ENCODE measurements at places on chromosomes 4 and X. TPM values are rescaled to one million over a fixed set of nuclear protein-coding genes. Genes with fewer than 3 reads are reported as not detected.

- no peaks in the 10 kb centered on the region for H3K27me3 ChIP-seq
- no peaks in the 10 kb centered on the region for H3K4me1 ChIP-seq
- H3K36me3 ChIP-seq, result no peaks in the 10 kb centered on the region
- H3K27ac ChIP-seq, result no peak overlapping the region
Observed at GRCh38 chr4:146343199-146343598, 128.9 kb downstream of the REELD1 start.

DNA sequence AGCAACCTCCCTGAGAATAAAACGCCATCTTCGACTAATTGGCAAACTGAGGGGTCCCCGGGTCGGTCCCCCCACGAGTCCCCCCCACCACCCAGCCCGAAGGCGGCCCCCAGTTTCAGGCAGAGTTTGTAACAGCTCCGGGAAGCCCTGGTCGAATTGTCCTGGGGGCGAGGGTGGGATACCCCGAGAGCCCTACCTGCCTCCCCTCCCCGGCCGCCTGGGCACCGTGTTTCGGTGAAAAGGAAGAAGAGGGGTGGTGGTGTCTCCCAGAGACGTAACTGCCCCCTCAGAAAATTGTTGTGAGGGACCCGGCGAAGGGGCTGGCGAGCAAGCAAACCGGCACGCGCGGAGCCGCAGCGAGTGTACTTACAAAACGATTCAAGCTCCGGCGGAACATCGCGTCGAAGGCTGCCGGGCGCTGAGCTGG is 1.2 kb downstream of the ATP11C start:
- no peak for DNase-seq
- H3K4me1 ChIP-seq, result no peaks in the 10 kb centered on the region
- peak overlapping the region; percentile 64 for H3K27ac ChIP-seq
- no peaks in the 10 kb centered on the region for H3K36me3 ChIP-seq

GRCh38 chr4:19214591-19215186 is 1037.0 kb upstream of the SLIT2 start:
- no peak overlapping the region for H3K4me3 ChIP-seq
- no peak for DNase-seq
- H3K4me1 ChIP-seq, result no peaks in the 10 kb centered on the region
- no peak overlapping the region for H3K27ac ChIP-seq
- no peaks in the 10 kb centered on the region for H3K27me3 ChIP-seq

CPLX1 gene
- total RNA-seq, result 2.3 TPM

- H3K4me3 ChIP-seq, result no peak overlapping the region
Observed at GRCh38 chr4:141783770-141784169, 147.4 kb downstream of the IL15 start.

- no peak overlapping the region for H3K4me3 ChIP-seq
- no peak for DNase-seq
- H3K27ac ChIP-seq, result no peak overlapping the region
- H3K36me3 ChIP-seq, result peaks cover 90% of the 10 kb centered on the region
- H3K4me1 ChIP-seq, result no peaks in the 10 kb centered on the region
- no peaks in the 10 kb centered on the region for H3K27me3 ChIP-seq
Observed at GRCh38 chr4:75777589-75777988, 53.2 kb downstream of the USO1 start.

GRCh38 chrX:150334981-150335380 is 28.1 kb upstream of the MAMLD1 start:
- H3K4me1 ChIP-seq, result no peaks in the 10 kb centered on the region
- H3K4me3 ChIP-seq, result no peak overlapping the region
- H3K36me3 ChIP-seq, result no peaks in the 10 kb centered on the region
- DNase-seq, result no peak

GRCh38 chrX:50579955-50580354 is 109.3 kb upstream of the DGKK start:
- no peak overlapping the region for H3K4me3 ChIP-seq
- H3K27me3 ChIP-seq, result no peaks in the 10 kb centered on the region
- no peaks in the 10 kb centered on the region for H3K36me3 ChIP-seq
- DNase-seq, result no peak
- H3K4me1 ChIP-seq, result no peaks in the 10 kb centered on the region

- no peaks in the 10 kb centered on the region for H3K4me1 ChIP-seq
- no peak overlapping the region for H3K27ac ChIP-seq
- H3K27me3 ChIP-seq, result no peaks in the 10 kb centered on the region
- H3K36me3 ChIP-seq, result no peaks in the 10 kb centered on the region
Observed at GRCh38 chr4:109627361-109627760, 67.3 kb downstream of the MCUB start.

All from right atrium auricular region (tissue), 2 donors.